ENCODE measurements at places on chromosomes 4 and X. TPM values are rescaled to one million over a fixed set of nuclear protein-coding genes. Genes with fewer than 3 reads are reported as not detected.

The FAM241A gene
- total RNA-seq, result 1.5 TPM

GRCh38 chrX:70452143-70452733, 7.6 kb downstream of the DLG3 start:
- no peak for DNase-seq
- no peak overlapping the region for H3K27ac ChIP-seq
- peak overlapping the region; percentile 71 for H3K4me3 ChIP-seq
- H3K27me3 ChIP-seq, result no peaks in the 10 kb centered on the region

The YIPF7 gene
- total RNA-seq, result 0.30 TPM

DNA sequence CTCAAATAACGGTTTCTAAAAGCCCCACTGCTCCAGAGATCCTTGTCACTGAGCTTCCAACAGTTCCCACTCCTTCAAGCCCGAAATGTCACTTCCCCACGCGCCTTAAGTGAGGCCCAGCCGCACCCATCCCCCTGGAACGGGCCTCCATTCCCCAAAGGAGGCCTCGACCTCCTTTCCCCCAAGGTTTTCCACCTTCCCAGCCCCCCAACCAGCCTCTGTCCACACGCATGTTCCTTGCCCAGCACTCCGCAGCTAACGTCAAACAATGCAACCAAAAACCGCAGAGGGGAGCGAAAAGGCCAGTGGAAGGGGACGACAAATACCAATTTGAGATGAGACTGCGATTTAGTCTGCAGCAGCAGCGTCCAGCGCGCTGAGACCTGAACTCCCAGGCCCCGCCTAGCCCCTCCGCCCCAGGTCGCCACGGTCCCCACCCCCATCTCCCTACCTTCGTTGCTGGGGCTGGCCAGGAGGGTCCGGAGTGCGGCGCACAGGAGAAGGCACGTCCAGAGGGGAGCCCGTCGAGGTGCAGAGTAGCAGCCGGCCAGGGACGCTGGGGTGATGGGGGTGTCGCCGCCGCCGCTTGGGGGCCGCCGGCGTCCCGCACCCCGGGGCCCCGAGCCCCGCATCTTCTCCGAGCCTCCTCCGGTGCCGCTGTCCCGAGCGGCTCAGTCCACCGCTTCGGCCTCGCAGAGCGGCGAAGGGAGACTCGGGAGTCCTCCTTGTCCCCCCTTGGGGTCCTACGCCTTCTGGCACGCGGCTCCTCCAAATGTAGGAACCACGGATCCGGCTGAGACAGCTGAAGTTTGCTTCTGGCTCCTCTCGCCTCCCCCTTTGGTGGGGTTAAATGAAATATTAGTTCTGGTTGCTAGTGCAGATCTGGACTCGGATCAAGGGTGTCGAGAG, 924 bp downstream of the EPHA5 start:
- H3K27ac ChIP-seq, result peak overlapping the region; percentile 92
- DNase-seq, result peak; percentile 61
- H3K36me3 ChIP-seq, result no peaks in the 10 kb centered on the region

GRCh38 chr4:98610926-98611676, 47.3 kb downstream of the TSPAN5 start:
- H3K4me1 ChIP-seq, result peaks cover 48% of the 10 kb centered on the region
- DNase-seq, result no peak
- no peak overlapping the region for H3K27ac ChIP-seq

DNA sequence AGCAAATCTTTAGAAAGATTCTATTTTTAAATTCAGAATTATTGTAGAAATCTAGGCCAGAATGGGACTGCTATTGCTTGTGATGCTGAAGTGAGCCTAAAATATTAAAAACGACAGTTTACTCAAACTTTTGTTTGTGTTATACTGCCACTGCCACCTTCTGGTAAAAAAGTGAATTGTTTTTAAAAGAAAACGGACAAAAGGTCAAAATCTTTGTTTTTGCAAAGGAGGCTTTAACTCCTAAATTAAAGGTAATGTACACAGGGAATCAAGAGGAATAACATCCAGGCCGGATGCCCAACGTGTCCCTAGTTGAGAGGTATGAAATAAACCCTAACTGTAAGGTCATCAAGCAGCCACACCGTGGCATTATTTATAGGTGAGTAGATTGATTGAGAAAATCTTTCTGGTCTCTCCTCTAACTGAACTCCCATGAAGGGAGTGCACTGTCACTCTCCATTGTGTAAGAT, 338.3 kb upstream of the GALNT7 start:
- H3K4me3 ChIP-seq, result no peak overlapping the region
- peaks cover 9% of the 10 kb centered on the region for H3K4me1 ChIP-seq
- H3K27ac ChIP-seq, result no peak overlapping the region
- no peaks in the 10 kb centered on the region for H3K27me3 ChIP-seq
- no peaks in the 10 kb centered on the region for H3K36me3 ChIP-seq
- no peak for DNase-seq

DNA sequence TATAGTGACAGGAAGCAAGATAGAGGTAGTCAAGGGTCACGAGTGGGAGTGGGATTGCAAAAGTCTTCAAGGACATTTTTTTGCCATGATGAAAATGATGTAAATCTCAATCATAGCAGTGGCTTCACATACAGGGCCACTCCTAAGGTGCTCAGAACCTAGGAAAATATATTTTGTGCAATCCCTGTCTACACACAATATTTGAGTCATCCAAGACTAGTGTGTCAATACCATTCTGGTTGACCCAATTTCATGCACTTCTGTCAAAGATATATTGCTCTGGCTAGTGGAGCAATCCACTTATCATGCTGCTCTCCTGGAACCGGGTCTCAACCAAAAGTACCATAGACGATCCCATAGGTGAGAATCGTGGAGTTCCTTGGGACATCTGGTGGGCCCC, 24.2 kb upstream of the XPNPEP2 start:
- peaks cover 3% of the 10 kb centered on the region for H3K4me1 ChIP-seq
- H3K4me3 ChIP-seq, result no peak overlapping the region
- no peaks in the 10 kb centered on the region for H3K36me3 ChIP-seq
- no peak for DNase-seq
- H3K27me3 ChIP-seq, result no peaks in the 10 kb centered on the region

Data from astrocyte (in vitro differentiated cells and primary cell).